ENCODE measurements at places on chromosomes 11 and 22.
A peak's percentile ranks its signal among the peaks of the same experiment; 100 is the strongest.

DNA sequence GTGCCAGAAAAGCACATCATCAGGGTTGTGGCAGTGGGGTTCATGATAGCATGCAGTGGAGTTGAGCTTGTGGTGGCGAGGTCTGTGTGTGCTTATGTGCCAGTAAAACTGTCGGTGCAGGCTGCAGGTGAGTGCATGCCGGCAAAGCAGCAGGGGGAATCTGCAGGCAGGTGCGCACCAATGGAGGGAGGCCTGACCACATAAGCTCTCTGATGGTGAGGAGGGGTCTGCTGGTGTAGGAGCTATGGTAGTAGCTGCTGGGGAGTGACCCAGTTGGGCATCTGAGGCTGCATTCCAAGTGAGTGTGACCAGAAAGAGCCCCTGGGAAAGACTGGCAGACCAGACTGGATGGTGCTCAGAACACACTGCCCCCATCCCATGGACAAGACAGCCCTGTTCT lies 121.5 kb downstream of the CNTN5 start:
- DNase-seq, result no peak

- DNase-seq, result no peak
Measured at GRCh38 chr22:50056214-50056972, 1.7 kb downstream of the TTLL8 start.

GRCh38 chr11:101063706-101064105 lies 65.9 kb downstream of the PGR start:
- DNase-seq, result no peak

DNA sequence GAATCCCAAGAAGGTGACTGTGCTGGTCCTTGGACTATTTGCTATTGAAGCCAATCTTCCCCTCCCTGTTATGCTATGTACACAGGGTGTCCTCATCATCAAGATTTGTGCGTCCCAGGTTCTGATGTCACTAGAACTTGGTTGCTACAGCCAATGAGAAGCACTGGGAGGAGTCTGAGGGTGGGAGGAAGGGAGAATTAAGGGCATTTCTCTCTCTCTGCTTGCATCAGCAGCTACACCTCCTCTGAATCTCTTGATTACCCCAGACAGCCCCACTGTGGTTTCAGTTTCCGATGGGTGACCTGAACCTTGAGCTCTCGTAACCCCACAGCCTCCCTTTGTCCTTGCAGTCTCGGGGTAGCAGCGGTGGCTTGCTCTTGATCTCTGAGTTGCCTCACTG lies 212.4 kb upstream of the SESN3 start:
- peak; percentile 23 for DNase-seq

DNA sequence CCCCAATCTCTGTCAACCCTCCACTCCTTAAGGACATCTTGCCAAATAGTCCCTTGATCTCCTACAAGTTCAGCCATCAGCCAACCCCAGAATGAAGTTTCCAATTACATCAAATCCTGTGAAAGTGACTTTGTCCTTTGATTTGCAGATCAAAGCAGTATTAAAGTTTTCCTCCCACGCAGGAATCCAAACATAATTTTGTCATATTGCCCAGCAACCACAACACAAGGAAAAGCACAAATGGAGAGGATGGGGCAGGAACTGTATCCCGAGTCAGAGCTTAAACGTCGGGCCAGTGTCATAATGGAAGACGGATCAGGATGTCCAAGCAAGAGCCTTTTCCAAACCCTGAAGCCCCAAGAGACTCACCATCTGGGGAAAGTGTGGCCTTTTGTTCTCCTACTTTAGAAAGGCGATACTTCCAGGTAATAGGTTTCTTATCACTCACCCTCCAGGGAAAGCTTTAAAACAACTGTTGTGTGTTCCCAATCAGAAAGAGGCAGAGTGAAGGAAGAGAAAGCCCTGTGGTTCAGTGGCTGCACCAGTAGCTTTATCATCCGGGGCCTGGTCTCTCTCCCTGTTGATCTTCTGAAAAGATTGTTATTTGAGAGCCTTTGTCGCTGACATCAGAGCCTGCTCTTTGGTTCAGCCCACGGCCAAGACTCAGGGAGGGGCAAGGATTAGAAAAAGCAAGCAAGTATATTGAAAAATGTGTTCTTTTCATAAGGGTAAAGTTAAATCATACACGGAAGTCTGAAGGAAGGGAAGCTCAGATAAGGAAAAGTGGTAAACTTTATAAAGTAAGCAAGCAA lies 41.7 kb downstream of the EXPH5 start:
- no peak for DNase-seq

DNA sequence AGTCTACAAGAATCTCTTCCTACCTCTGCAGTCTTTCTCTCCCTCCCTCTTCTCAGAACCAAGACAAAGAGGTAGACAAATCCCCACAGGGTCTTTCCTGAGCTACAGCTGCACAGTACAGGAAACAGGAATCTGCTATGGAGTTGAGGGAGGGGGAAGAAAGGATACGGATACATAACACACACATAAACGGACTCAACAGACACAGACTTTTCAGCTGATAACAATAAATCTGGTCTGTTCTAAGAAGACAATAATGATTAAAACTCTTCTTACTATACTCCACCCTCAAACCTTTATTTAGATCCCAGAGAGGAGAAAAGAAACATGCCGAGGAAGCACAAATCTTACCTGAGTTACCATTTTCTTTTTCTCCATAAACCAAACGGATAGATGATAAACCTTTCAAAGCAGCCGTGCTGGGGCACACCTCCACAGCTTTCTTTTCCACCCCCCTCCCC lies 122.2 kb downstream of the APOL5 start:
- DNase-seq, result no peak

DNA sequence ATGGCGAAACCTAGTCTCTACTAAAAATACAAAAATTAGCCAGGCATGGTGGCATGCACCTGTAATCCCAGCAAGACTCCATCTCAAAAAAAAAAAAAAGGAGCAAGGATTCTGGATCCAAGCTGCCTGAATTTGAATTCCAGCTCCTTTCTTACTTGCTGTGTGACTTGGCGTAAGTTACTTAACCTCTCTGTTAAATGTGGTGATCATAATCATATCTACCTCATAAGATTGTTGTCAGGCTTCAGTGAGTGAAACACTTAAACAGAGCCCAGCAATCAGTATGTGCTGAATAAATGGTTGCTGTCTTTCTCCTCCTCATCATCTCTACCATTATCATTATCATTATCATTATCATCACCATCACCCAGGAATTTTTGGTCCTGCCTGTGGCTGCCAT lies 2.7 kb downstream of the MB start:
- DNase-seq, result no peak

DNA sequence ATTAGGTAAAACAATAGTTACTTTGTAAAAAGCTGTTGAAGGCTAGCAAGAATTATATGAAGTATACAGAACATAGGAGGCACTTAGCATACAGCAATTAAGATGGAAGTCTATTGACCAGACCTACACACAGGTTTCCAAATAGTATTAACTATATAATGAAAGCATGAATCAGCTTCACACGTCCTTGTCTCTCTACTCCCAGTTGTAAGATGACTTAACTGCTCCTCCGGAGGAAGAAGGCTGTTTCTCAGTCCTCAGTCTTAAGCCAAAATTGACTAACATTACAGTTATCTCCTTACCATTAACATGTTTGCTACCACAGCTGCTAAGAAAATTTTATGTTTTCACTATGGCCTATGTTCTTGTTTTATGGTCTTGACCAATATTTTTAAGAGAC lies 24.7 kb downstream of the SIK3 start:
- peak; percentile 76 for DNase-seq

GRCh38 chr11:69050592-69051380 lies 2.1 kb downstream of the TPCN2 start:
- DNase-seq, result no peak

- no peak for DNase-seq
Measured at GRCh38 chr11:33907421-33907820, 15.5 kb upstream of the LMO2 start.

DNA sequence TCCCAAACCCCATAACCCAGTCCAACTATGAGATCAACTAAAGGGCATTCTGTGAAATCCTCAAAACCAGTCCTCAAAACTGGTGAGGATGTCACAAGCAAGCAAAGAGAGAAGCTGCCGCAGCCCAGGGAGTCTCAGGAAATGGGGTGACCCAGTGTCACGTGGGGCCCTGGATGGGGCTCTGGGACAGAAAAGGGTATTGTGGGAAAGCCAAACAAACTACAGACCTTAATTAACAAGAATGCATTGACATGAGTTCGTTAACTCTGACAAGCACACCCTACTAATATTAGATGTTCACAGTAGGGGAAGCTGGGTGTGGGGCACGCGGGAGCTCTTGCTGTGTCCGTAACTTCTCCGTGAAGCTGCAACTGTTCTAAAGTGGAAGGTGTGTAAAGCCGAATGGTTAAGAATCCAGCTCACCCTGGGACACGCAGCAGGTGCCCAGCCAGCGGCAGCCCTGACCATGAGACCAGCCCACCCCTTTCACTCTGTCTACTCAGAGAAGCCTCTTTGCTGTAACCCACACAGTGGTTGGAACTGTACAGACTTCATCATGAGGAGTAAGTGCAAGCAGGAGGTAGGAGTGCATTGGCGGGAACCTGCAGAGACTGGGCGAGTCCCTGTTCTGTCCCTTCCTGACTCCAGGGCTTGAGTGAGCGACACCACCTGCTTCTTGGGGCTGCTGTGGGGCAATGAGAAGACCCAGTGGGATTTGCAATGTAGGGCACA lies 17.9 kb downstream of the LINC01488 start:
- no peak for DNase-seq

GRCh38 chr11:8801121-8801520 lies 109.9 kb upstream of the AKIP1 start:
- DNase-seq, result no peak

GRCh38 chr22:35631597-35631996 lies 14.5 kb upstream of the MB start:
- DNase-seq, result peak; percentile 41

DNA sequence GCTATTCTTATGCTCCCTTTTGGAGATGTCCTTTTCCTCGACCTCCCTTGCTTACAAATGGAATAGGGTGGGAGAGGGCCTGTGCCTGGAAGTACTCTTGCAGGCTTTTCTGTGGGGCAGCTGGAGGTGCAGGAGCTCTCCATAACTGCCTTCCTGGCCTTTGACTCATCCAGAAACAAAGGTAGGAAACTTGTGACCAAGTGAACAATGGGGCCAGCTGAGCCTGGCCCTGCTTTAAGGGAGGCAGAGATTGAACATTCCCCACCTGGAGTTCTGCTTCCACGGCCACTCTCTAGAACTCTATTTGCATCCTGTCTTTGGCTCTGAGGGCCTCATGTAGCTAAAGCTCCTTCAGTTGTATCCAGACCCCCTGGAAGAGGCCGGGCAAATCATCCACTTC lies 5.1 kb upstream of the LYVE1 start:
- no peak for DNase-seq

- DNase-seq, result no peak
Measured at GRCh38 chr11:36132940-36133339, 156.3 kb downstream of the COMMD9 start.

GRCh38 chr11:85809191-85809590 lies 1.8 kb downstream of the SYTL2 start:
- DNase-seq, result no peak

GRCh38 chr11:65780770-65781151 lies at the start of gene AP5B1:
Gene AP5B1, minus strand, starts transcription at chr11:65780976. Its CDS starts 385 bp downstream, at chr11:65780591.
- peak; percentile 60 for DNase-seq

- DNase-seq, result no peak
Measured at GRCh38 chr22:27573280-27574001, 228.1 kb downstream of the MN1 start.

DNA sequence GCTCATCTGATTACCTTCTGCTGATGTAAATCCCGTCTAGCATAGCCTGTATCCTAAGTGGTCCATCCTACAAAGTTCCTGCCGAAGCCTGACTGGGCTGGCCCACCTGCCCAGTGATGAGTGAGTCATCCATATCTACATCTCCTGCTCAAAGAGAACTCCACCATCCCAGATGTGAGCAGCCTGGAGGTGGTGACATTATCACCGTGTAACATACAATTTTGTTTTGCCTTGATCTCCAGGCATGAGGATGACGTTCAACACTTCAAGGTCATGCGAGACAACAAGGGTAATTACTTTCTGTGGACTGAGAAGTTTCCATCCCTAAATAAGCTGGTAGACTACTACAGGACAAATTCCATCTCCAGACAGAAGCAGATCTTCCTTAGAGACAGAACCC lies 5.6 kb downstream of the TMA7B start:
- DNase-seq, result no peak

GRCh38 chr11:130706572-130706971 lies 209.7 kb downstream of the SNX19 start:
- DNase-seq, result no peak

DNA sequence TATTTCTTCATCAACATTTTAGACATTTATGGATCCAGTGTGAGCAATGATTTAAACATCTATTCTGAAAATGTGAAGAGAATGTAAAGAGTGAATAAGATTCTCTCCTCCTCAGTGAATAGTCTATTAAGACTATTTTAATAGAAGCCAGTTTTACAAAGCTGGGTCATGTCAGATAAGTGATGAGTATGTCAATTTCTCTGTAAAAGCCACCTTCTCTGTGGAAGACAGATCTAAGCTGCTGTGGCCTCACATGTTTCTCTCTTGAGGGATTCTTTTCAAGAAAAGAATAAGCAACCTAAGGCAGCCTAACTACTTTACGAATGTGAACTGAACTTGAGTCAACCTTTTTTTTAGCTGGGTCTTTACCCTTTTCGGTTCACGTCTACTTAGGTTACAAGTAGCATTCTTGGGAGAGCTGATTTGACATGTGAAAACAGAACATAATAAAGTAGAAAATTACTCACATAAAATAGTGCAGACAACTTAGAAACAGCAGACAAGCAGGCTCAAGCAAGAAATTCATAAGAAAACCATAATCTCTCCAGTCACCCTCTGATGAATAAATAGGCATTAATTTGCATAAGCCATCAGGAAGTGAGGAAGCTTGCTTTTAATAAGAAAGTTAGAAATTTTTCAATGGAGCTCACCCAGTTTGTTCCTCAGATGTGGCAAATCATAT lies 9.9 kb downstream of the CTSC start:
- DNase-seq, result no peak

- DNase-seq, result no peak
Measured at GRCh38 chr11:45885921-45886721, 670 bp downstream of the MAPK8IP1 start.

GRCh38 chr11:1459764-1460395 lies 26.7 kb downstream of the MOB2 start:
- no peak for DNase-seq

DNA sequence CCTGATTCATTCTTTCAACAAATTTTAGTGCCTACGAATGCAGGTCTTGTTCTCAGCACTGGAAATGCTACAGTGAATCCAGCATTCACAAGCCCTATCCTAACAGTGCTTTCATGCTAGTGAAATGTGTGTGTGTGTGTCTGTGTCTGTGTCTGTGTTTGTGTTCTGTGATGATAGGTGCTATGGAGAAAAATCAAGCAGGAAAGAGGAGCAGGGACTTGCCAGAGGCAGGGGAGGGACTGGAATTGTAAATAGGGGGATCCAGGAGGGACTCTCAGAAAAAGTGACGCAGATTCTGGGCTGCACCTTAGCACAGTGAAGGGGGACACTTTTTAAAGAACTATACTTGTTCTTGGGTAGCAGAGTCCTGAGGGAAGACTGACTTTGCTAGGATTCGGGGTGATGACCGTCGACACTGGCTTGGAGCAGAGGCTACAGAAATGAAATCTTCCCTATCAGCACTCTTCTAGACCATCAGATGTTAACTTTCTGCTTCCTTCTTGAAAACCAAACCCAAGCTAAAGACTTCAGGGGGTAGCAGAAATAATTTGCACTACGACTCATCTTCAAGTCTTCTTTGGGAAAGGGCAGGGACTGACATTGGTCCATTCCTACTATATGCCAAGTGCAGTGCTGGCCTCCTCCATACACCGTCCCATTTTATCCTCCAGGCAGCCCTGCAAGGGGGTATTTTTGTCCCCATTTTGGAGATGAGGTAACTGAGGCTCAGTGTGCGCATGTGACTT lies 39.3 kb upstream of the PTPRJ start:
- no peak for DNase-seq

- DNase-seq, result no peak
Measured at GRCh38 chr11:10674440-10674855, 19.1 kb downstream of the IRAG1 start.

All from activated CD4-positive, alpha-beta T cell treated with anti-CD3 and anti-CD28 coated beads, Interleukin-2, amount 50 U/mL, for 16 hours (primary cell).